Fibroblast of skin of abdomen (primary cell): ENCODE measurements at places on chromosomes 6 and 20.

- DNase-seq: peak; percentile 16
Observed at GRCh38 chr6:114342826-114343781, at the start of gene HS3ST5. Gene HS3ST5 (minus strand): TSS chr6:114343023. CDS start chr6:114062845, 280,178 bp downstream.

- DNase-seq: no peak
Observed at GRCh38 chr20:62523473-62524203, 47.8 kb upstream of the GATA5 start.

GRCh38 chr6:28856620-28857005 lies 67.2 kb downstream of the TRIM27 start:
- no peak for DNase-seq

- DNase-seq: no peak
Observed at GRCh38 chr6:36347621-36348020, 10.9 kb upstream of the BNIP5 start.

- peak; percentile 95 for DNase-seq
Observed at GRCh38 chr6:26556263-26557070, 18.3 kb downstream of the HMGN4 start.

GRCh38 chr6:45681860-45682511 lies 304.3 kb upstream of the SUPT3H start:
- no peak for DNase-seq

GRCh38 chr20:52619101-52619500 lies 353.1 kb upstream of the TSHZ2 start:
- no peak for DNase-seq

DNA sequence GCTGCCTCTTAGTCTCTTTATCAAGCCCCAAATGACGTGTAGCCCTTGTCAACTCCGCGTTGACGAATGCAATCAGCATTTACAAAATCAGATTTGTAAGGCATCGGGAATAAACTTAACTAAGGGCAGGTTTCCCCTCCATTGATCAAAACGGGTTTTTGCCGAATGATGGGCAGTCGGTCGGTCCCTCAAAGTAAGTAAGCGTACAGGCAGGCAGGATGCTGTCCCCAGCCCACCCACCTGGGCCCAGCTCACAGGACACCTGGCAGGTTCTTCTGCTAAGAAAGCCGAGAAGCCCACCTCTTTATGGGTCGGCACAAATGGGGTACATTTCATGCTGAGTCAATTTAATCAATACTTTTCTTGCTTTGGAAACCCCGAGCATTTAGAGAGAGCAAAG lies 22.0 kb upstream of the MAFB start:
- DNase-seq: no peak

DNA sequence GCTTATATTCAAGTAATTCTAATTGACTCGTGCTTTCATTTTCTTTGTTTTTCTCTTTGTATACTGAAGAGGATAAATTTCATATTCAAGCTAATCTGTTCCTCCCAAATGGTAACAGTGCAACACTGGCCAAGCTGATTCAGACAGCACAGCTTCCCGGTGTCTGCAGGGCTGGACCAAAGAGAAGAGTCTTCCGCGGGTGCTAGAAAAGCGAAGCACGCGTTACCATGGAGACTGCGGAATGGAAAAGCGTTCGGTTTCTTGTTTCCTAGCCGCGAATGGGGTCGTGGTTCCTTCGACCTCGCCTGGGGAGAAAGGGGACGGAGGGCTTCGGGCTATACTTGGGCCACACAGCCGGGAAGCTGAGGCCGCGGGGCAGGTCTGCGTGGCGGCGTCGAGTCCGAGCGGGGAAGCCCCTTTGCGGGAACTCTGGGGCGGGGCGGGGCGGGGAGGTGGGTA lies 6.2 kb upstream of the ZNF311 start:
- DNase-seq: peak; percentile 70

- no peak for DNase-seq
Observed at GRCh38 chr20:8227293-8227692, 95.2 kb downstream of the PLCB1 start.

DNA sequence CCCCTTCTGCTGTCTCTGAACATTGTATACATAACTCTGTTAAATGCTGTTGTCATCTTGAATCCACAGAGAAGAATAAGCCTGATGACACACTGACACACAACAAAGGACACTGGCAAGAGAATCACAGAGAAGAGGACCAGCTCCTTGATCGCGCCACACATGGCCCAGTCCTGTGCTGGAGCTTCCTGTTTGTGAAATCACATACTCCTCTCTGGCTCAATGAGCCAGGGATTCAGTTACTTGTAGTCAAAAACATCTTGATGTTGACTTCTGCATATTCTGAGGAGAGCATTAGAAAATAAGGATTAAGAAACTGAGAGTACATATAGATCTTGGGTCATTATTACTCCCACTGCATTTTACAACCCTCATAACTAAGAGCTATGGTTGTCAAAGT lies 100.1 kb downstream of the EPB41L2 start:
- no peak for DNase-seq

GRCh38 chr20:38645351-38645750 lies 43.7 kb downstream of the ARHGAP40 start:
- no peak for DNase-seq

DNA sequence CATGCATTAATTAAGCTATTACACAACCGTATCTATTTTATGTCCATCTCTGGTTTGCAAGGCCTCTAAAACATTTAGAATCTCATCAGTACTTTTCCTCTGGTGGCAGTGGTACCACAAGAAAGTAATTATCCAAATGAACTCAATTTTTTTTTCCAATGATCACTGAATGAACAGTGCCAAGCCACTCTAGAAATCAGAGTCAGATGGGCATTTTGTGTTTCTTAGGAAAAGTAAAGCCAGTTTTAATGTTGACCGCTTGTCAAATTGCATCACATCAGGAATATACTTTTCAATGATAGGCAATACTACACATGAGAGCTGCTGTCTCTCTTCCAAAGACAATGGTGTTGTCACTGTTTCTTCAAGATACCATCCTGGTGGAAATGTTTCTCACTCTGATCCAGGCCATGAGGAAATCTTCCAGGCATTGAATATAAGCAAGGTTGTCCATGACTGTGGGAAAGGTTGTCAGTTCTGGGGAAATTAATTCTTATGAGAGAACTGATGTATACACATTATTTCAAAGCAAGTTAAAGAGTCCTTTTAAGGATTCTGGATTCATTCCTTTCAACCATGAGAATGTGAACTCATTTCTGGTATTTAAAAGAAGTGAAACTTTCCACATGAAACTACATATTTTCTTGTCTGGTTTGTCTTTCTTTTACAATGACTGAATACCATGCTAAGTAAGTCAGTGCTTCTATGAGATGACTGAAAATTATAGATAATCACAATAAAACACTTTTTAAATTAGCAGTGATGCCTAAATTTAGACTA lies 108.8 kb upstream of the TCF21 start:
- DNase-seq: peak; percentile 46

DNA sequence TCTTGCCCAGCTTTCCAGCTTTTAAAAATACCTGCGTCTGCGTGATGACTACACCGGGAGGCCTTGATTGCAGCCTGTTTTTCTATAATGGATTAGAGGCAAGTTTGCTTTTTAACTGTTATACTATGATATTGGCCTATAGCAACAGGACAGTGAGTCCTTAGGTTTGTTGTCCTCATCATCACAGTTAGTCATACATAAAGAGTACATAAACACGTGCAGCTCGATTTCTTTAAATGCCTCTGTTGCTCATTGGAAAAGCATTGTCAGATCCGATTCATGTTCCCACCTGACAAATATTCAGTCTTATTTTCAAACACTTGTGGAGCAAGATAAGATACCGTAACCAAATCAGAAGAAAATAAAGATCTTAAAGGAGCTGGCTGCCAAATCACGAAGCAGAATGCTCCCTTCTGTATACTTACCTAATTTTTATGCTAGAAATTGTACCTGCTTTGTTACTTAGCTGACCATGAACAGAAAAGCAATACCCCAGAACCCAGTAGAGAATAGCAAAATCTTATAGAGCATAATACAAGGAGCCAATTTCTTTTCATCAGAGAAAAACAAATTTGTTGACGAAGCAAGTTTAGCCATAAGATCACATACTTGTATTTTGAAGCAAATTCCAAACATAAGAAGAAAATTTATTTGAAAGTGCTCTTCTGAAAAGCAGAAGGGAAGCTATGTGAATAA lies 100.4 kb downstream of the TMEM200A start:
- no peak for DNase-seq

DNA sequence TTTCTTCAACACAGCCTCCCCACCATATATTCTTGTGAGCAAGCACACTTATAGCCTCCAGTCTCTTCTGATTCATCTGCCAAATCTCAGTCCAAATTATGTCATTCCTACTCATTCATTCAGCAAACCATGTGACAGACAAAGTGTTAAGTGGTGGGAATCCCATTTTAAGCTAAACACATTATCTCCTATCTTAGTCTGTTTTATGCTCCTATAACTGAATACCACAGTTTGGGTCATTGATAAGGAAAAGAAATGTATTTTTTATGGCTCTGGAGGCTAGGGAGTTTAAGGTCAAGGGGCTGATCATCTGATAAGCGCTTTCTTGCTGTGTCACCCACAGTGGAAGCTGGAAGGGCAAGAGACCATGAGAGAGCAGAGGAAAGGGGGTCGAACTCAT lies 23.9 kb upstream of the SMIM13 start:
- DNase-seq: no peak

- no peak for DNase-seq
Observed at GRCh38 chr20:62198496-62198895, 15.7 kb downstream of the MTG2 start.

DNA sequence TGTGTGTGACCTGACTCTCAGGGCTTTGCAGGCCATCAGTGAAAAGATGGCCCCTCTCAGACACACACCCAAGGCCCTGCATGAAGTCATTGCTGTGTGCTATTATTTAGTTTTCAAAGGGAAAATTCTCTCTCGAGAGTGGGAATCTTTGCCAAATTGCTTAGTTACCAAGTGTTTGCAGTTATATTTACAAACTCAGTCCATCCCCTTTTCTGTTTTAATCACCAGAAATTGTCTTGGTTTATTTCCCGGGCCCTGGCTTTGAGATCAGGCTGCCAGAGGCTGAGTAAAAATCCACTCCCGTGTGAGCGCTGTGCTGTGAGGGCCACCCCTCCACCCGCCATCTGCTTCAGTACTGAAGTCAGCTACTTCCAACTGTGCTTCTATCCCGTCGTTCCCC lies 163.1 kb downstream of the SOD2 start:
- no peak for DNase-seq

DNA sequence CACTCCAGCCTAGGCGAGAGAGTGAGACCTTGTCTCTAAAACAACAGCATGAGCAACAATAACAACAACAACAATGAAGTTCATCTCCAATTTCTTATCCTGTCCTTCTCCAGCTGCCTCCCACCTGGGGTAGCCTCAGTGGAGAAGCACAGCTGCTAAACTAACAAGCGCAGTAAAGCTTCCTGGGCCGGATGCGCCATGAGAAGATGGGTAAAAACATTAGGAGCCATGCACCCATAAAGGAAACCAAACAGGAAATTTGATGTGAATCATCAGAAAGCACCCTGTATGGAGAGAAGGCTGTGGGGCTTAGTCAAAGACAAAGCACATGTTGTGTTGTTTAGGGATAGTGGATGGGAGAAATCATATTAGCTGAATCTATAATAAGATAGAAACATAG lies 61.1 kb upstream of the CCN6 start:
- DNase-seq: peak; percentile 48

- no peak for DNase-seq
Observed at GRCh38 chr20:16271450-16271849, 301.8 kb downstream of the KIF16B start.

DNA sequence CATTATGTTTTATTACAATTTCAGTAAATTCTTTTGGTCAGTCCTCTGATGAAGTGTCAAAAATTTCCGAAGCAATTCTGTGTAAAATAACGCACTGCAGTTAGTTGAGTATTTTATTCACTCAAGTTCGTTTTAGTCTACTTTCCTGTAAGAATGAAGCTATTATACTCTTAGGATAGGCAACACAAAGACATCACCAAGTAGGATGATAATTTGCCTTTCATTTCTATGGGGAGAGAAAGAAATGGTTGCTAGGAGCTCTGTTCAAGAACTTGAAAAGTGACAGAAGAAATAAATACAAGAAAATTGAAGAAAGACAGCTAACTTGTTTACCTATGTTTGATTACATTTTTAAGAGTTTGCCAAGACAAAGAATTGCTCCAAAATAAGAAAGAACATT lies 290.4 kb downstream of the EYS start:
- DNase-seq: no peak

- no peak for DNase-seq
Observed at GRCh38 chr6:114638341-114638740, 295.5 kb upstream of the HS3ST5 start.

- peak; percentile 45 for DNase-seq
Observed at GRCh38 chr20:62795023-62795761, 1.1 kb upstream of the MRGBP start.

GRCh38 chr6:158270389-158271127 lies 41.7 kb upstream of the TULP4 start:
- DNase-seq: no peak

DNA sequence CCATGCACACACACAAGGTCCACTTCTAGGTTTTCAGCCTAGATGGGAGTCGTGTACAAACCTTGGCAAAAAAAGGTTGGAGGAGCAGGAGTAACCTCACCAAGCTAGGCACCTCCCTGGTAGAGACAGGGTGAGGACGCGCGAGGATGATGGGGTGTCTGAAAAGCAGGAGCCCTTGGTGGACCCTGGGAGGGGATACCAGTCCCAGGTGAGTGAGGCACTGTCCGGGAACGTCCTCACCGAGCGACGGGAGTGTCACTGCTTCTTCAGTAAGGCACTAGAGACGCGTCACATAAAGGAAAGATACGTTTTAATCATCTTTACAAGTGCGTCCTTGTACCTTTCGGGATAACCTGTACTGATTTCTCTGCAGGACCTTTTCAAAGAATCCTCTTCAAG lies 29.4 kb upstream of the ZBP1 start:
- no peak for DNase-seq

DNA sequence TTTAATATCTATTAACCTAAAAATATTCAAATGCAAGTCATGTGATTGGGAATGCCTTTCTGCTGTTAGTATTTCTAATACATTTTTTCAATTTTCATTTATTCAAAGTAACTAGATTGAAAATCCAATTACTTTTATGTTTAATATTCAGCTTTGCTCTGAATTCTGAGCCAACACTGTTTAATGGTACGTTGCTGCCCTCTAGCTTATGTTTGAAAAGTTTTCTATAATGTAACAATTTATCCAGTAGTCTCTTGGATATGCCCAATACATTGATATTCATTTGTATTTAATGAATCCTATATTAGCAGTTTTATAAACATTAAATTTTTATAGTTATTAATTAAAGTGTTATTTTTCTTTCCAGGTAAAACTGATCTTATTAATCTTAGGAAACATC lies 47.4 kb downstream of the LGSN start:
- peak; percentile 6 for DNase-seq

DNA sequence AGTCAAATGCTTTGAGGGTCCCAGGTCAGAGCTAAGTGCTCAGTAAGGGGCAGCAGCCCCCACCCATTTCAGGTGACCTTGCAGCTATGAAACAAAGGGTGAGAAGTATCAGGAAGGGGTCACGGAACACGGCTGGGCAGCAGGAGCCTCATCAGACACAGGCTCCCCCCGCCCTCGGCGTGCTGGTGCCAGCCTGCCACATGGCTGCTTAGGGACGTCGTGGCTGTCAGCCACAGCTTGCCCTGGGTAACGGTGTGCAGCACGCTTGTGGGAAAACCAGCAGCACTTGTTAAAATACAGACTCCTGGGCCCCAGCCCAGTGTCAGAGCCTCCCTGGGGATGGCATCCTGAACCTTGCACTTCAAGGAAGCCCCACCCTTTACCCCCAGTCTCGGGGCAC lies 39.3 kb downstream of the SSR1 start:
- DNase-seq: no peak

GRCh38 chr6:168507297-168507696 lies 66.3 kb downstream of the SMOC2 start:
- DNase-seq: no peak

GRCh38 chr6:138971601-138972000 lies 16.5 kb downstream of the REPS1 start:
- DNase-seq: peak; percentile 28
